ENCODE measurements at places on chromosomes 7 and 10.

GRCh38 chr7:25289518-25289917 is 61.2 kb upstream of the NPVF start:
- DNase-seq = no peak

DNA sequence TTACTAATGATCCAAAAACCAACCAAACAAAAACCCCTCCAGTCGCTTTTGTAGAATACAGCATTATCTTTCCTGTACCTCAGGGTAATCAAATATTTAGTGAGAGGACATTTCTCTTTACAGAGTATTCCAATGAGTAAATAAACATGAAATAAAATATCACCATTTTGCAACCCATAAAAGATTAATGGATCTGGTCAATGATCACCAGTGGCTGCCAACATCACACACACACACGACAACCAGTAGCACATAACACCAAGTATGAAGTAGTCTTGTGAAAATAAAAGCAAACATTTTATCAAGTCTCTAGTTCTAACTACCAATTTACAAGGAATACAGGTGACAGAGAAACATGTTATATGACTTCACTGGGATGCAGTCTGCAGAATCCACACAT is 188.6 kb upstream of the IMMP2L start:
- no peak for DNase-seq

DNA sequence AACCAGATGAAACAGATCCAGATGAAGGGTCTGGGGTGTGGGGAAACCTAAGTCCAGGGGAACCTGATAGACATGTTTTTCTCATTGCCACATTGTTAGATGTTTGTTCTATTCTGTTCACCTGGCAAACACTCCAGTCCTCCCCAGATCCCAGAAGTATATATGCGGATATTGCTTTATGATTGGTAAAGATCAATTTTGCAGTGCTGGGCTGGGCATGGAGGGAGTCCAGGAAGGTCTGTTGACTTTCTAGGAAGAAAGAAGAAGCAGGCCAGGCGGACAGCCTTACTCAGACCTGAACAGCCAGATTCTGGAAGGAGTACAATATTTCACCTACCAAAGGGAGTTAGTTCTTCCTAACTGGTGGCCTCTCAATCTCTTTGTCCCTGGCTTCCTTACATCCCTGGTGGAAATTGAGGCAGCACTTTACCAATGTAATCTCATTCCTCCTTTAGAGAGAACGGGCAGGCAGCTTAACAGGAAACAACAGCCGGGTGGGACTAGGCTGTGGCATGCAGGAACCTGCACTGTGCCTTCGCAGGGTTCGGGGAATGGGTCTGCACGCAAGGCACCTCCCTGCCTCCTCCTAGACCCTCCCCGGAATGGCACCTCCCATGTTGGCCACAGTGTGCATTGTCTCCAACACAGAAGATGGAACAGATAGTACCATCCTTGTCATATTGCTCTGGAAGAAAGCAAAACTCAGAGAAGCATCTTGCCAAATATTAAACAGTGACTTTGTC is 930 bp downstream of the GIMAP6 start:
- no peak for DNase-seq

DNA sequence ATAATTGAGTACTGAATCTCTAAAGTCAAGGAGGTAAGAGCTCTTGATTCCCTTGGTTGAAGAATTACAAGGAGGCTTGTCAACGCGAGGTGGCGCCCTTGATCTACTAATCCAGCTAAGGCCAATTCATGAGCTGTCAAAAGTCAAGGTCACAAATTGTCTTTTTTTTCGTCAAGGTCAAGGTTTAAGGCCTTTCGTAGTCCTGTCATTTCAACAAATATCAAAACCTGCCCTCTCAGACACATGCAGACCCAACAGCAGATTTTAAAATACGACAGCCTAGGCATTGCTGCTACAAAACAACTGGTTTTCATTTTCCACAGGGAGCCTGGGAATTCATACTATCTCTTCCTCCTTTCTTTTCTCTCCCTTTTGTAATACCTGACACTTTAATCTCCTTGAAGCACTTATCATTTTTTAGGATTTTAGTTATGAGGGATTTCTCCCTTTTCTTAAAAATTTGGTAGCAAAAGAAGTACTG is 3.6 kb downstream of the HOXA13 start:
- peak; percentile 81 for DNase-seq

DNA sequence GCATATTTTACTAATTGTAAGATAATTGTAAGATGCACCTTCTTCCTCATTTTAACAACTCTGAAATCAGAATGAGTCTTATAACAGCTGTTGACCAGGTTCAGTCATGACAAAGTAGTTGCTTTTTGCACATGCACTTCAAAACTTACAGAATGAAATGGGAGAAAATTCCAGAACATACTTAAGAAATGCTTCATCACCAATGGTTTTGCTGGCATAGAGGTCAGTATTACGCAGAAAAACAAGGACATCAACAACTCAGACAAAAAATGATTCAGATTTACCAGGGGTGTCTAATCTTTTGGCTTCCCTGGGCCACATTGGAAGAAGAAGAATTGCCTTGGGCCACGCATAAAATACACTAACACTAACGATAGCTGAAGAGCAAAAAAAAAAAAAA is 13.3 kb downstream of the COL28A1 start:
- DNase-seq = no peak

All from midbrain (tissue), 1 donor.